ENCODE measurements at places on chromosomes 3 and 15.

- no peak for ATAC-seq
Measured at GRCh38 chr15:46713045-46713444, 1004.3 kb upstream of the SEMA6D start.

DNA sequence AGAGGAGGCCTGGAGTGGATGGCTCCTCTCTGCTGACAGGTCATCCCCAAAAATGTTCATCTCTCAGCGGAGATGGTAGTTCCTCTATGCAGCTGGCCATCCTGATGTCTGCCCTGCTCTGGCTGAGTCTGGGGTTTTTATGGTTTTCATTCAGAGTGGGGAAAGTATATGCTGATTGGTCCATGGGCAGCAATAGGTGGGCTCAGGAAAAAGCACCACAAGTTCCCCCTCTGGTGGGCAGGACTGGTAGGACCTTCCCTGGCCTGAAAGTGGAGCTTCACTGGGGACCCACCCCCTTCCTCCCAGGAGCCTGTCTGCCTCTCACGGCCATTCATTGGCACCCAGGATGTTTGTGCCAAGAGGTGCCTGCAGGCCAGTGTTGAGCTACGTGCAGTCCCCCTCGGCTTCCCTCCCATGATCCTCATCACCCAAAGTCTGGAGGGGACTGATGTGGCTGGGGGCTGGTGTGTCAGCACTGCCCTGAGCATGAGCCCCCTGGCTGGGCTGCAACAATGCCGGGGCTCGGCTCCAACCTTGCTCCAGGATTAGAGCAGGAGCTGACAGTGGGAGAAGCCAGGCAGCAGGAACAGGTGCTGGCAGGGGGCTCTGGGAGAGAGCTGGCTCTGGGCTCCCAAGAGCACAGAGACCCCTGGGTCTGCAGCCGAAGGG is 13.1 kb upstream of the BLOC1S6 start:
- no peak for ATAC-seq

GRCh38 chr3:54240-54639 is 142.3 kb upstream of the CHL1 start:
- ATAC-seq: no peak

DNA sequence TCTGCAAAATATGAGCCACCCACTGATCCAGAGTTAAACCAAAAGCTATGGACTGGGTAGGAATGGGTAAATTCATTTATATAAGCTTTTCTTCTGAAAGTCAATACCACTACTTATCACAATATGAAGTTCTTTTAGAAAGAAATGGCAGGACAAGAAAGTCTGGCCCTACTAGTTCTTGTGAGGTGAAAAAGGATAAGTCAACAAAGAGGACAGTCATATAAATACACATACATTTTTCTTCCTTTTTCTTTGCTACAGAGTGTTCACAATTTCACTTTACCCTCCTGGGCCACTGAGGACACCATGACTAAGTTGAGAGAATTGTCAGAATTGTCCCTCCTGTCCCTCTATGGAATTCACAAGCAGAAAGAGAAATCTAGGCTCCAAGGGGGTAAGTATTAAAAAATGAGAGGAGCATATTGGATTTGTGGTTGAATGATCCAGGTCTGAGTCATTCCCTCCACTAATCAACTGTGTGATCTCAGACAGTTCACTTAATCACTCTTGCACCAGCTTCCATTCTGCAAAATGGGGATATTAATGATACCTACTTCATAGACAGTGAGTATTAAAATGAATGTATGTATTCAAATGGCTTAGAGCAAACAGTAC is 27.6 kb downstream of the ACP3 start:
- ATAC-seq: peak; percentile 37

DNA sequence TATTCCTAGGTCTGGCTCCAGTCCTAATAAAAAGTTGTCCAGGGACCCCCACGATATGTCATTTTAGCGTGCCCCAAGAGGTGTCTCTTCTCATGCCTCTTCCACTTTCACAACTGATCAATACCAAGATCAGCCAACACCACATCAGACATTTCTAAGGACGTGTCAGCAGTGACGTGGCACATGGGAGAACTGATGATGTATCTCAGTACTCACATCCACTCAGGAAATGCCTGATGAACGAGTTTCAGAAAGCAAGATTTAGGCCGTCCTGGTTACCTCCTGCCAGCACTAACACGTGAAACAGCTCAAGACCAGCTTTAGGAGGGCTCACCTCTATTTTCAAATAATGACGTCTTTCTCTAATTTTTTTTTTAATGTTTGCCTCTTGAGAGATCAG is 19.6 kb downstream of the VGLL4 start:
- ATAC-seq: peak; percentile 85

DNA sequence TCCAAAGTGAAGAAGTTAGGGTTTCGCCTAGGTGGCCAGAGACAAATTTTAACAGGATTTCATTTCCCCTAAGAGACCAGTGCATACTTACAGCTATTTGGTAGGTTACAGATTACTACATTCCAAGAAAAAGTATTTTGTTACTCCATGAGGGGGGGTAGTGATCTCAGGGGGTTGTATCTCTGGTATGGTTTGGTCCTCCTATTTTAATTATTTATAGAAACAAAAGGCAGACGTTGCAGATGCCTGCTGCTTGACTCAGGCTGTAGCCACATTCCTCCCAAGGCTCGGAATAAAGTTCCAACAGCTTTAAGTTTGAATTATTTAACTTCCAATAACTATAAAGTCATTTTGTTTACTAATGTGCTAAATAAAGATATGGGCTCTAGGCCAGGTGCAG is 1.3 kb upstream of the TRIM59 start:
- ATAC-seq: no peak

GRCh38 chr3:38421679-38422336 is 31.9 kb upstream of the ACVR2B start:
- ATAC-seq: no peak

GRCh38 chr3:192864941-192865340 is 52.7 kb downstream of the MB21D2 start:
- ATAC-seq: no peak

GRCh38 chr3:136932523-136932922 is 25.3 kb upstream of the IL20RB start:
- ATAC-seq: peak; percentile 82

GRCh38 chr3:152460936-152461335 is 192.2 kb downstream of the MBNL1 start:
- no peak for ATAC-seq

GRCh38 chr3:99842826-99843589 is 25.3 kb downstream of the CMSS1 start:
- no peak for ATAC-seq

- no peak for ATAC-seq
Measured at GRCh38 chr3:172476347-172476746, 28.1 kb upstream of the GHSR start.

DNA sequence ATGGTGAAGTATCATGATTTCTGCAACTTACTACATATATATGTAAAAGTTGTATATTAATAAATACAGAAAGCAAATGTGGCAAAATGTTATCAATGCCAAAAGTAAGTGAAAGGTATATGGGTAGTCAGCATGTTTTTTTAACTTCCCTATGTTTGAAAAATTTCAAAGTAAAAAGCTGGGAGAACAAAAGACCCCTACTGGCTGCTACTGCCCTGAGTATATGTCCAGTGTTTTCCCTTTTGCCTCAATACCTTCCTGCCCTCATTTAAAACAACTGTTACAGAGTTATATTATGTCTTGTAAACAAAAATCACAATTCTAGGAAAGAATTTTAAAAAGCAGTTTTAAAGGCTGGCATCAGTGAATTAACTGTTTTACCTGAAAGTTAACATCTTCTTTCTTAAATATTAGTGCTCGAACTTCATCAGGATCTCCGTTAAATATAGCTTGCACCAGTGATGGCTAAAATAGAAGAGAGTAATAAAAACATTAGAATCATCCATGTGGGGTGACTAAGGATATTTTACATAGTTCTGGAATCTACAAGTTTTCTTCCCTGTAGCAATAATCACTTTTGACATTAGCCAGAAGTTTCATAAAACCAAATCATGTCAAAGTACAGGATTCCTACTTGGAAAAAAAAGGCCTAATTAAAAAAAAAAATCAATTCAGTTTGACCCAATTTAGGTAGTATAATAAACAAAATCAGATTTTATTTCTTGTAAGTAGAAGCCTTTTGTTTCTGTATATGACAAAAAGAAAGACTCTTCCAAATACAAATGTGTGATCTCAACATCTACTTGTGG is 2.7 kb downstream of the ANKRD28 start:
- ATAC-seq: no peak

GRCh38 chr3:58188173-58188564 is 22.6 kb downstream of the DNASE1L3 start:
- peak; percentile 41 for ATAC-seq

- ATAC-seq: no peak
Measured at GRCh38 chr15:73746883-73747282, 6.3 kb downstream of the INSYN1 start.

GRCh38 chr3:24426896-24427295 is 67.8 kb downstream of the THRB start:
- ATAC-seq: no peak

DNA sequence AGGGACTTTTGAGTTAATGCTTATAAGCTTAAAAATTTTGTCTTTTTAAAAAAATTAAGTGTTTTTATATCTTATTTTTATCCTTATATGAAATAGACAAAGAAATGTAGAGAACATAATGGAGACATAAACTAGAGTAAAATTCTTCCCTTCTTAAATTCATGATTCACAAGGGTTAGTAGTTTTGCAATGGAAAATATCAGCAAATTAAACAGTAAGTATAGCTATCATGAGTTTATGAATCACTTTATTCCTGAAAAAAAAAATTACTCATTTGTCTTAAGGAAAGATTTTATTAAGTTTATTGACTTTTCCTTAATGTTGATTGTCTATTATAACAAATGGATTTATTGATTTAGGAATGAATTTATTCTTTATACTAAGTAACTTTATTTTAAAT is 4.3 kb downstream of the ATP6V1A start:
- no peak for ATAC-seq

- no peak for ATAC-seq
Measured at GRCh38 chr3:144119633-144120032, 148.0 kb downstream of the DIPK2A start.

DNA sequence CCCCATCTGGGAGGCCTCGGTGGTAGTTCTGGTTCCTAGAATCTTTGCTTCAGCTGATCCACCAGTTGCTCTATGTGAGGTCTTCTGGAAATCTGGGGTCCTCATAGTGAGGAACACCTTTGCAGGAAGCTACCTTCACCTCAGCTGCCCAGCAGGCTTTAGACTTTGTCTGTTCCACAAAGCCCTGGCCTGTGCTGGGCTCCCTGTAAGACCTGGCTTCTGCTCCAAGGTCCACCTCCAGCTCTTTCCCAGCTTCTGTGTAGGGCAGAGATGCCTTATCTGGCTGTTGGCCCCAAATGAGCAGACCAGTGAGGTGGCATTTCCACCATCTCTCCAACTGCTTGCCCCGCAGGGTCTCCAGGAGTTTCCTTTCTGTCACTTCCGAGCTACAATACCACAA is 8.2 kb upstream of the HOMER2 start:
- no peak for ATAC-seq

- ATAC-seq: no peak
Measured at GRCh38 chr15:61063875-61064320, 165.2 kb downstream of the RORA start.

DNA sequence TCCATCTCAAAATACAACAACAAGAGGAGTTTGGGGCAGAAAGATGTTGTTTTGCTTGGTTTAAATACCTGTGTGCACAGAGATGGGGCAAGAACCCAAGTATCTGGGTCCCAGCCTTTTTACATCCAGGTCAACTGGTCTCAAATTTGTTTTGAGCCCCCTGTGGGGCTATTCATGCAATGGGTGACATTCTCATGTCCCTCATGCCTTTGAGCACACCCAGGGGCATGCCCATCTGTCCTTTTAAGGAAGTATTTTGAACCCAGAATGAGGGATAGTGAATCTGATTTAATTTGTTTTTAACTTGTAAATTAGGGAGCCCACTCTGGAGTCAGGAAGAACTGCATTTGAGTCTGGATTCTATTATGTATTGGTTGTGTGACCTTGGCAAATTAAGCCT is 14.8 kb downstream of the ABCF3 start:
- ATAC-seq: no peak

GRCh38 chr15:87777054-87777561 is 479.4 kb downstream of the NTRK3 start:
- ATAC-seq: no peak

DNA sequence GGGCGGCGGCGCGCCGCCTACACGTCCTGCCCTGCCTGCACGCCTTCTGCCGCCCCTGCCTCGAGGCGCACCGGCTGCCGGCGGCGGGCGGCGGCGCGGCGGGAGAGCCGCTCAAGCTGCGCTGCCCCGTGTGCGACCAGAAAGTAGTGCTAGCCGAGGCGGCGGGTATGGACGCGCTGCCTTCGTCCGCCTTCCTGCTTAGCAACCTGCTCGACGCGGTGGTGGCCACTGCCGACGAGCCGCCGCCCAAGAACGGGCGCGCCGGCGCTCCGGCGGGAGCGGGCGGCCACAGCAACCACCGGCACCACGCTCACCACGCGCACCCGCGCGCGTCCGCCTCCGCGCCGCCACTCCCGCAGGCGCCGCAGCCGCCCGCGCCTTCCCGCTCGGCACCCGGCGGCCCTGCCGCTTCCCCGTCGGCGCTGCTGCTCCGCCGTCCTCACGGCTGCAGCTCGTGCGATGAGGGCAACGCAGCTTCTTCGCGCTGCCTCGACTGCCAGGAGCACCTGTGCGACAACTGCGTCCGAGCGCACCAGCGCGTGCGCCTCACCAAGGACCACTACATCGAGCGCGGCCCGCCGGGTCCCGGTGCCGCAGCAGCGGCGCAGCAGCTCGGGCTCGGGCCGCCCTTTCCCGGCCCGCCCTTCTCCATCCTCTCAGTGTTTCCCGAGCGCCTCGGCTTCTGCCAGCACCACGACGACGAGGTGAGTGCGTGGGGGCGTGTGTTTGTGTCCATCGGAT is 602 bp downstream of the TRIM71 start:
- ATAC-seq: peak; percentile 19

- no peak for ATAC-seq
Measured at GRCh38 chr3:168325684-168326083, 230.0 kb upstream of the GOLIM4 start.

DNA sequence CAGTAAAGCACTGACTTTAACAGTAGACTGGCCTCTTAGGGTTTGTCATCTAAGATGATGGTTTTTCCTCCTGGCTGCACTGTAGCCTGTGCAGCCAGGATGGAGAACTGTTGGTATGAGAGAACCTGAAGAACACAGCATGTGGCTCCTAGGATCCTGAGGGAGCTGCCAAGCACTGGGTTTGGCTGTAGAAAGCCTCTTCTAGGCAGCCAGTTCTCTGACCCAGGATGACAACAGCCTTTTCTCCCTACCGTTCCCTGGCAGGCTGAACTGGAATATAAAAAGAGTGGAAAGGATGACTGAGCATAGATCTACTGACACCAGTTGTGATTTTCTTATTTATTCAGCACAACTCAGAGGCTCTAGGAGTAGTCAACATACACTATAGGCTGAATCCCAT is 34.3 kb upstream of the MANF start:
- no peak for ATAC-seq

DNA sequence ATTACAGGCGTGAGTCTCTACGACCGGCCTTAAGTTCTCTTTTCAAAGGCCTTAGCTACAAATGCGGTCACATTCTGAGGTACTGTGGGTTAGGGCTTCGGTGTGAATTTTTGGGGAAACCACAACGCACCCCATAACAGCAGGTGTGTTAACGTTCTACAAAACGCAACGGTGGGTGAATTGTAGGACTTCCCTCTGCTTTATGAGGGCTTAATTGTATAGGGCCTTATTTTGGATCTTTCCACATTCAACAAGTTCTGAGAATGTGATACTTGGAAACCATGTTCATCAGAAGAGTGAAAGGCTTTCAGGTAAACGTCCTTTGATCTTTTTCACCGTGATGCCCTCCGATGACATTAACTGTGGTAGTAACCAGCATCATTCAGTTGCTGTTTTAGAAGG is 998.6 kb upstream of the CFAP20DC start:
- peak; percentile 77 for ATAC-seq

GRCh38 chr3:123663977-123664376 is 79.1 kb upstream of the HACD2 start:
- no peak for ATAC-seq
